Right lung (tissue), 10 donors: ENCODE measurements at places on chromosomes 16 and 17.

DNA sequence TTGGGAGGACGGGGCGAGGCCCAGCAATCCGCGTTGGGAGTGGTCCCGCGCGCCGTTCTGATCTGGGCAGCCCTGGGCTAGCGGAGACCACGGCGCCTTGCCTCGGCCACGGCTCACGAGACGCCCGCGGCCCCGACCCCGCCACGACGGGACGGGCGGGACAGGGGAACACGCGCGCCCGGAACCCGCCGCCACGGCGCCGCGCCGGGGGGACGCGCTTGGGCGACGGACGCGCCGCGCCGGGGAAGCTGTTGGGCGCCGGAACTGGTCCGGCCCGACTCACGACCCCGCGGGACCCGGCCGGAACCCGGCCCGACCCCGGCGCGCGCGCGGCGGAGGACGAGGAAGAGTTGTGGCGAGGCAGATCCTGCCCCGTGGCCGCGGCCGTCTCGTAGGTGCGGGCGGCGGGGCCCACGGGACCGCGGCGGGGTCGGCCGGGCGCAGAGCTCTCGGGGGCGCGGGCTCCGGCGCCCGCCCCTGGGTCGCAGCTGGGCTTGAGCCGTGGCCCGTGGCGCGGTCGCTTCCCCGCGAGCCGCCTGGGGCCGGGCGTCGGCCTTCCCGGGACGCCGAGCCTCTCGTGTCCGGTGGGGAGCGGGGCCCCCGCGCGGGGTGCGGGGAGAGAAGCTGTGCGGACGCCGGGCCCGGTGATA lies at the start of gene ACSF3:
ACSF3 (plus strand) TSS at position 251 of the 650 bp plus-strand sequence. CDS start 6,830 bp downstream, outside the sequence.
- DNase-seq = peak; percentile 42

DNA sequence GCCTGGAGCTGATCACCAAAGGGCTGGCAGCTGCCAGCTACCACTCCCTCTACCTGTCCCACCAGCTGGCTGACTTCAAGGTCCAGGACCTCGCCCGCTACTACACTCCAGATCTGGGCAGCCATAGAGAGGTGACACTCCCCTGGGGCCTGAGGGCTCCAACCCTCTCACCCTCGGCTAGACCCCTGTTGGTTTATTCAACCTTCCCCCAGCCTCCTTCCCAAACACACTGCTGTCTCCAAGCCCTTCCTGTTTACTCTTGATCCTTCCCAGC lies 18.0 kb downstream of the ALOX12B start:
- no peak for DNase-seq

DNA sequence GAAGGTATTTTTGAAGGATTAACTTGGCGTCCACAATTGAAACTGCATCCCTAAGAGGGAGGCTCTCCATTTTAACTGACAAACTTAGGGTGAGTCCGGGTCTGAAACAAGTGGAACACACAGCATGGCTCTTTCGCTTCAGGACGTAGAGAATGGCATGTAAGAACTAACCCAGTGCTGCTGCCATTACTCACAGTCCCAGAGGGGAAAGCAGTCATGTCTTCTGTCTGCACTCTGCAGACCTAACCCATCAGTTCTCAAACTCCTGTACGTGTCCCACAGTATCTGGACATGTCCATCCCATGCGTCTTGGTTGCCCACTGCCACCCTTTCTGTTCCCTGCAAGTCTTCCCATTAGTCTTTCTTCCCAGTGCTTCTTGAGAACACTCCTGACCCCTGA lies 563 bp downstream of the ST6GALNAC1 start:
- DNase-seq = no peak

DNA sequence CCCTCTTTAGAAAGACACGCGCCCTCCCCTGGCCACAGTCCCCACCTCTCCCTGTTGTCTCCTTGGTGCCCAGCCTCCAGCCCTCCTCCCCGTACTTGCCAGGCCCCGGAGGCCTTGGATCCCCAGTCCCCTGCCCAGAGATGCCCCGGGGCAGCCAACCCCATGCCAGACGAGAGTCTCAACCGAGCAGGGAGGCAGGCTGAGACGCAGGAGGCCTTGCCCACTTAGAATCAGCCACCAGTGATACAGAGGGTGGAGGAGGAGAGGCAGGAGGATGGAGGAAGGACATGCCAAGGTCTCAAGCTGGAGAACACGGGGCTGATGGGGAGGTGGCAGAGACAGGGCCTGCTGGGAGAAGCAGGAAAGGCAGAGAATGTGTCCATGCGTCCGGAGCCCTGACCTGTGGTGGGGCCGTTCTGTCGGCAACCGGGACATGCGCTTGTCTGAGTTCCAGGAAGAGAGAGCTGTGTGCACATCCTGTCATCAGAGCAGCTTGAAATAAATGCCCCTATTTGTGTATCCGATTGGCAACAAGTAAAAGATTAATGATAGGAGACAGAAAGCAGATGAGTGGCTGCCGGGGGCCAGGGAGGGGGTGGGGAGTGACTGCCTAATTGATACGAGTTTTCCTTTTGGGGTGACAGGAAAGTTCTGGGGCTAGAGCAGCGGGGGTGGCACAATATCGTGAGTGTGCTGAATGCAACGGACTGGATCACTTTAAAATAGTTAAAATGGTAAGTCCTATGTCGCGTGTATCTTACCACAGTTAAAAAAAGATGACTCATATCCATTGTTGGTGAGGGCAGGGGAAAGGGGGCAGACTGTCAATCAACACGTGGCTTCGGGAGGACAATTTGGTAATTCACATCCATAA lies 44.7 kb upstream of the MEAK7 start:
- no peak for DNase-seq

GRCh38 chr16:65114527-65114926 lies 7.3 kb downstream of the CDH11 start:
- DNase-seq = no peak

GRCh38 chr16:11410376-11411058 lies 65.3 kb downstream of the RMI2 start:
- no peak for DNase-seq

GRCh38 chr16:11609474-11610120 lies 22.9 kb upstream of the LITAF start:
- no peak for DNase-seq

GRCh38 chr17:29645515-29646051 lies 22.9 kb upstream of the CORO6 start:
- peak; percentile 46 for DNase-seq

DNA sequence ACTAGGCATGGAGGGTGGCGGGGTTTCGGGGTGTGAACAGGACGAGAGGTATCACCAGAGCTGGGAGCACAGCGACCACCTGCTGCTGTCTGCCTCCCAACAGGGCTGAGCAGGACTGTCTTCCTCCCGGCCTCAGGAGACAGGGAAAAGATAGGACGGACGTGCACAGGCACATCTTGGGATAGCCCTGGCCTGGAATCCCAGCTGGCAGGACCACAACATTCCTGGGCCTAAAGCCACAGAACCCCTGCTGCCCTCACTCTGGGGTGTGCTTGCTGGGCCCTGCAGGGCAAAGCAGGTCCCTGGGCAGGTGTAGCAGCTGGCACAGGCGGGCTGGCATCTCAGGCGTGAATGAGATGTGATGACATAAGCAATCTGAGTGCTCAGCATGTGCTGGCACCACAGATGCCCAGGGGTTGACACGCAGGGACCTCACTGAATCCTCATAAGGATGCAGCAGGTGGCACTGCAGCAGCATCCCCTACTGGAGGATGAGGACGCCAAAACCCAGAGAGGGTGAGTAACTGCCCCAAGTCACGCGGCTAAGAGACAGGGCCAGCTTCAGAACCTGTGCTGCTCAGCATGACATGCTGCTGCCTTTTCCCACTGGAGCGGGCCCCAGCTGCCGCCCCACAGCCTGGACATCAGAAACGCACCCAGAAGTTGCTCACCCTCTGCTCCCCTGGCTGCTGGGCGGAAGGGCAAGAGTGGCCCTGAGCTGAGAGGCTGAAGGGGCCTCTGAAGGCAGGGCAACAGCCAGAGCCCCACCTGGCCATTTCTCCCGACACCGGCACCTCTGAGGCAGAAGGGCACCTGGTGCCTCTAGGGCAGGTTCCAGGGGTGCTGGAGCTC lies 7.1 kb downstream of the CORO7 start:
- DNase-seq = no peak

DNA sequence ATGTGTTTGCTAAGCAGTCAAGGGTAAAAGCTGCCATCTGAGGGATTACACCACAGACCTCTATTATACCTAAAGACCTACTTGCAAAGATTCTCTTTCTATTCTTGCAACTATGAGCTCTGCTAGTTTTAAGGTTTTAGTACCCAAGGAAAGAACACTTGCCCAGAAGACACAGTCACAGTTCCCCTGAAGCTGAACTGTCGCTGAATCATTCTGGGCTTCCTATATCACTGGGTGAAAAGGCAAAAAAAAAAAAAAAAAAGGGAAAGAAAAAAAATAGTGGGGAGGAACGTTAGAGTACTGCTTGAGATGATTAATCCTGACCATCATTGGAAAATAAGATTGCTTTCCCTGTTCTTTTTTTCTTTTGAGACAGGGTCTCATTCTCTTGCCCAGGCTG lies 37.9 kb downstream of the LYRM1 start:
- no peak for DNase-seq

DNA sequence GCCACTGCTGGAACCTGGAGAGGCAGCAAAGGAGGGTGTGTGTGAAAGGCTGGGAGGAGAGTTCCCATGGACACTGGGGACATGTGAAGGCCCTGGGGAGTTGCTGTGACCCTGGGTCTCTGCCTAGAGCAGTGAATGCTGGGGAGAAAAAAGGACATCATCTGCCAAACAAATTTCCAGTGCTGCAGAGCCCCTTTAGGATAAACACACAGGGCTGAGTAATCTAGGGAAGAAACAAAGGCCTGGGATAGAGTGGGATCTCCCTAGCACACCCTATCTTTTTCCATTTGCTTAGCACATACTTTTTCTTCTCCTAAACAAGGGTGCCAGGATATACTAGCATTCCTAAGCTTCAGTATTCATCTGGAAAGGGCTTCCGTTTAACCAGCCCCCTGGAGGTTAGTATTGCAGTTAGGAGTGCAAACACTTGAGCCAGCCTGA lies 3.3 kb upstream of the HIGD1B start:
- DNase-seq = no peak

DNA sequence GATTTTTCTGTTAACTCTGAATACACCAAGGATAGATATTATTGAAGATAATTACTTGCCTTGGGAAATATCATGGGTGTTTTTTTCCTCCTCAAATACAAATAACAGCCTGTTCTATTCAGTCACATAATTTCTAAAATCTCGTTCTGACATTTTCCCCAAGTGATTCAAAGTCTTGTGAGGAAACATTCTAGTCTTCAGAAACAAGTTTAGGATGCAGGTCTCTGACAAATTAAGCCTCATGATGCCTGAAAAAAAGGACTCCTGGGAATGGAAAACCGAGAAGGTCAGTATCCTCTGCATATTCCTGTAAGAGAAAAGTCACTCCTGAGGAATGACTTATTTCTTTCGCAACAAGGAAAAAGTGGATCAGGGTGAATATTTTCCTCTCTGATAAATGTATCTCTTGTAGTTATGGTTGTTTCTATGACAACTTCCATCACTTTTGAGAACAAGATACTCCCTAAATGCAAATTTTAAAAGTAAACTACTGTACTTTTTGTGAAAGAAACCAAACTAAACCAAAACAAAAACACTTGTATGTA lies 384.6 kb downstream of the CNTNAP4 start:
- no peak for DNase-seq

- DNase-seq = no peak
Measured at GRCh38 chr16:58157239-58157638, 28.1 kb upstream of the CFAP20 start.

- no peak for DNase-seq
Measured at GRCh38 chr17:66002063-66002585, 189.8 kb downstream of the CEP112 start.

- DNase-seq = no peak
Measured at GRCh38 chr16:49588026-49588425, 214.4 kb downstream of the C16orf78 start.

- DNase-seq = no peak
Measured at GRCh38 chr16:5841974-5842373, 744.4 kb upstream of the EEF2KMT start.

- no peak for DNase-seq
Measured at GRCh38 chr16:61579195-61579594, 457.0 kb downstream of the CDH8 start.

DNA sequence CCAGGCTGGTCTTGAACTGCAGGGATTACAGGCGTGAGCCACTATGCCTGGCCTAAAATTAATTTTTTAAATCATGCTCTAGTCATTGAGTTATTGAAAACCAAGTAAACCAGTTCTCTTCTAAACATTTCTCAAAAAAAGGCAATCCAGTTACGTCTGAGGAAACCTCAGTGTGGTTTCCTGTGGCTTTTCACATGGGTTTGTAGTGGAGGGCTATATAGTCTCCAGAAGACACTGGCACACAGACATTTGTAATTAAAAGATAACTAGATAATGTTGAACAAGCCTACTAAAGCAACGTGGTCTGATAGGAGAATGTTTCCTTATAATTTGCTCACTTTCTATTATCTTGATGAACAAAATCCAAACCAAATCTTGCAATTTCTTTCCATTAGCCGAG lies 5.2 kb upstream of the TOB1 start:
- DNase-seq = no peak

- no peak for DNase-seq
Measured at GRCh38 chr16:8665529-8665928, 8.9 kb upstream of the ABAT start.

DNA sequence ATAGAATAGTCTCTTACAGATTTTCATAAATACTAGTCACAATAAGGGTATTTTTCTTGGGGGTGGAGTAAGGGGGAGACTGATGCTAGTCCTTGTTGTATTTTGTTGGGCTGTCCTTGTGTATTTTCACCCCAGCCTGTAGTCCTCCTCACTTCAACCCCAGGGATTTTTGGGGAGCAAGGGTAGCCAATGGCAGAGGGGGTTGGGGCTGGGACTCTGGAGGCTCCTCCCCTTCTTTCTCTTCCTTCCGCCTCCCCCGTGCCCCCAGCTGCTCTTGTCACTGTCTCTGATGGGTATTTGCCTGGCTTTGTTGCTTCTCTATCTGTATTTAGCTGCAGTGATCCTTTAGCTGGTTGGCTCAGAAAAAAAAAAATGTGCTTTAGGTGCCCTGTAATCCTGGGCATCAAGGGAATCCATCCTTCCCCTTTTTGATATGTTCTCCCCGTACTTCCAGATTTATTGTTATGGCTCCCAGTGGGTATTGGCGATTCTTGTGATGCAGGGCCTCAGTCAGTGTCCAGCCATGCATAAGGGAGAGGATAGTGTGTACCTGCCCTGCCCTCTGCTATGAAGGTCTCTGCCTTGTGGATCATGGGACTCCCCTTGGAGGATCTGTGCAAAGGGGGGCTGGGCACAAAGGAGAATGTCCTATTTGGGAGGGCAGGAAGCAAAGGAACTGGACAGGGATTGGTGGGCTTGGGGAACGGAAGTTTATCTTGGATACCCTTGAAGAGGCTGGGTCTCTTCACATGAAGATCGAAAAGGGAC lies 16.5 kb downstream of the SNF8 start:
- DNase-seq = no peak
